ENCODE measurements at places on chromosomes 13 and 19.

GRCh38 chr19:16073988-16074387 lies 2.3 kb upstream of the TPM4 start:
- DNase-seq, result no peak

DNA sequence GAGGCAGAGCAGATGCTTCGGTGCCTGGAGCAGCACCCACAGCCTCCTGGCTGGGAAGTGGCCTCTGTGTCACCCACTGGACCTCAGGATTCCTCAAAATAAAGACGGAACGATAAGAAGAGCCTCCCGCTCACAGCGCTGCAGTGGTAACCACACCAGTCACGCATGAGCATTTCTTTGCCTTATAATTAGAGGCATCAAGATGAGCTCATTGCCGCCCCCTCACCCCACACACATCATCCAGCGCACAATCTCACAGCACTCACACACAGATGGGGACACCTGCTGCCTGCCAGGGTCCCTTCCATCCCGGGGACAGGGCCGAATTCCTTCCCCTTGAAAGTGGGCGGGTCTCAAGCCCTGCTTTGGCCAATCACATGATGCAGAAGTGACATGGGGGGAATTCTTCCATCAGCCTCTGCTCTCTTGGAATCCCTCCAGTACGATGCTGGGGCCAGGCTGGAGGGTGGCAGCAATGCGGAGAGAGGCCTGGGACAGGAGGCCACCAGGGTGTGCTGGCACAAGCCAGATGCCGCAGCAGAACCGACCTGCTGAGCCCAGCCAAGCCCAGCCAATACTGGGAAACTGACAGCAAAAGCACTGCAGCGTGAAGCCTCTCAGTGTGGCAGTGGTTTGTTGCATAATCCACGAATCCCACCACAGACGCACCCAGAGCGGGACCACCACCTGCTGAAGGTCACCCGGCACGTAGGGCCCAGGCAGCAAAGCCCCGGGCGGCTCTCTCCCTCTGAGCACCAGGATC lies 16.0 kb downstream of the PIP5K1C start:
- DNase-seq, result no peak

DNA sequence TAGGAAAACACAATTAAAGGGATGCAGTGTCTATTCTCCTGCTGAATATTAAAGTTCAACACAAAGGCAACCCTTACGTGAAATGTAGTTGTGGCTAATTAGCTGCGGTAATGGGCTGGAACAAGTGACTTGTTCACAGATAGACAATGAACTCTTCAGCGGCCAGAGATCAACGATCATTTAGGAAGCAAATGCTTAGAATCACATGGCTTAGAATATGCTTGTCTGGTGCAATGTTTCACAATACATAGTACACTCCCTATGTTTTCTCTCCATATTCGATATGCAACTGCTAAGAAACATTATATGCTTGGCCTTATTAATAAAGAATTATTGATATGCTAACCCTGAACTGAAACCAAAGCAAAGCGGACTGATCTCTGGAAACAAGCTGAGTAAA lies 25.7 kb upstream of the MTUS2 start:
- no peak for DNase-seq

DNA sequence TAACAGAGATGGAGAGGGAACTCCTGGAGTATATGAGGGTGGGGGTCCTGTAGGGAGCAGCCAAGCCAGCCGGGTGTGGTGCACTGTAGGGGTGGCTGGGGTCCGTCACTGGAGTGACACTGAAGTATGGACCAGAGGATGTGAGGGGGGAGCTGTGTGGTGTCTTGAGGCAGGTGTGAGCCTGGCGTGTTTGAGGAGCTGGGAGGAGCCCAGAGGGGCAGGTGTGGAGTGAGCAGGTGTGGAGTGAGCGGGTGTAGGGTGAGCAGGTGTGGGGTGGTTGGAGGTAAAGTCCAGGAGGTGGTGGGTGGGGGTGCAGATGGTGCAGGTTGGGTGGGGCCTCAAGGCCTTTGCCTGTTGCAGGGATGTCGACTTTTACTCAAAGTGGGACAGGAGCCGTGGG lies 5.9 kb downstream of the B3GNT8 start:
- no peak for DNase-seq

DNA sequence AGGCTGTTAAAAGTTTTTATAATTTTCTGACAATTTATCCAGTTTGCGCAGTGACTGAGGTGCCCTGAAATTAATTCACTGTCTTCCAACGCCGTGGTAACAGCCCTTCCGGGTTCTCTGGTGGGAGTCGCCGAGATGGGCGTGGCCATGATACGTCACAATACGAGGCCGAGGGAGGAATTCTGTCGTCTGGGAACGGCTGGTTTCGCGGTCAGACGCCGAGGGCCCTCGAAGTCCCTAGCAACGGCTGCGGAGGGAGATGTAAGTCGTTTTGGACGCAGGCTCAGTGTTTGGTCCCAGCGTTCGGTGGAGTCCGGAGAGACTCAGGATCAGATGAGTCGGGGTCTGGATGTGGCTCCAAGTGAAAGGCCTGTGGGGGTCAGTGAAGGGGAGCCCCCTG lies 21.7 kb downstream of the ZNF613 start:
- DNase-seq, result no peak

GRCh38 chr19:33437821-33438671 lies 64.5 kb downstream of the CEBPG start:
- DNase-seq, result no peak

GRCh38 chr19:55546011-55546410 lies 668 bp upstream of the SBK3 start:
- DNase-seq, result no peak

- DNase-seq, result no peak
Measured at GRCh38 chr19:46848389-46848788, 2.3 kb downstream of the AP2S1 start.

DNA sequence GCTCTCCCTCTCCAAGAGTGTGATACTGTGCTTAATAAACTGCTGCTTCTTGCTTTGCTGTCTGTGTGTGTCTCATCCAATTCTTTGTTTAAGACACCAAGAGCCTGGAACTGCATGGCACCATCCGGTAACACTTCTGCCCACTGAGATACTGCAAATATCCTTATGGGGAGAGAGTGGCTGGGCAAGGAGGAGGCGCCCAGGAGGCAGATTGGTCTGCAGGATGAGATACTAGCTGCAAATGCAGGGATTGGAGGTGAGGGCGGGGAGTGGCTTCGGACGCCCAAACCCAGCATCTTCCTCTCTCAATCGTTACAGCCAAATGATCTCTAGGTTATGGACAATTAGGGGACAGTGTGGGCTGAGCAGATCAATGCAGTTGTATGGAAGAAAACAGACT lies 1.7 kb upstream of the SIGLEC7 start:
- DNase-seq, result no peak

- DNase-seq, result no peak
Measured at GRCh38 chr19:5177745-5178450, 162.7 kb downstream of the PTPRS start.

GRCh38 chr19:33404506-33405253 lies 31.2 kb downstream of the CEBPG start:
- DNase-seq, result no peak

- DNase-seq, result no peak
Measured at GRCh38 chr19:993831-994393, 6.3 kb upstream of the GRIN3B start.

Measured in CD4-positive, alpha-beta T cell treated with Interleukin-4 for 4 hours (primary cell).